ENCODE measurements at places on chromosomes 5 and 9. TPM values are rescaled to one million over a fixed set of nuclear protein-coding genes. Genes with fewer than 3 reads are reported as not detected.
A peak's percentile ranks its signal among the peaks of the same experiment; 100 is the strongest.

- no peak overlapping the region for H3K27ac ChIP-seq
- peaks cover 2% of the 10 kb centered on the region for H3K4me1 ChIP-seq
- no peaks in the 10 kb centered on the region for H3K36me3 ChIP-seq
- no peak overlapping the region for H3K4me3 ChIP-seq
- H3K27me3 ChIP-seq: peaks cover 4% of the 10 kb centered on the region
Observed at GRCh38 chr9:131107760-131108159, 11.4 kb downstream of the AIF1L start.

GRCh38 chr5:56148453-56148971 lies 84.6 kb downstream of the ANKRD55 start:
- H3K27me3 ChIP-seq: no peaks in the 10 kb centered on the region
- H3K36me3 ChIP-seq: no peaks in the 10 kb centered on the region
- DNase-seq: peak; percentile 48
- no peak overlapping the region for H3K4me3 ChIP-seq
- peaks cover 80% of the 10 kb centered on the region for H3K4me1 ChIP-seq
- H3K27ac ChIP-seq: no peak overlapping the region

GRCh38 chr5:135073761-135074345 lies 39.8 kb upstream of the PITX1 start:
- H3K27ac ChIP-seq: no peak overlapping the region
- no peaks in the 10 kb centered on the region for H3K36me3 ChIP-seq

GRCh38 chr9:92941861-92942260 lies 5.5 kb upstream of the FGD3 start:
- no peak overlapping the region for H3K27ac ChIP-seq
- peaks cover 9% of the 10 kb centered on the region for H3K4me1 ChIP-seq
- H3K36me3 ChIP-seq: no peaks in the 10 kb centered on the region
- no peak overlapping the region for H3K4me3 ChIP-seq
- H3K27me3 ChIP-seq: no peaks in the 10 kb centered on the region

GRCh38 chr9:96067004-96067403 lies 191.5 kb downstream of the ERCC6L2 start:
- H3K36me3 ChIP-seq: no peaks in the 10 kb centered on the region
- no peak for DNase-seq
- H3K4me3 ChIP-seq: no peak overlapping the region
- no peak overlapping the region for H3K27ac ChIP-seq
- H3K4me1 ChIP-seq: no peaks in the 10 kb centered on the region

DNA sequence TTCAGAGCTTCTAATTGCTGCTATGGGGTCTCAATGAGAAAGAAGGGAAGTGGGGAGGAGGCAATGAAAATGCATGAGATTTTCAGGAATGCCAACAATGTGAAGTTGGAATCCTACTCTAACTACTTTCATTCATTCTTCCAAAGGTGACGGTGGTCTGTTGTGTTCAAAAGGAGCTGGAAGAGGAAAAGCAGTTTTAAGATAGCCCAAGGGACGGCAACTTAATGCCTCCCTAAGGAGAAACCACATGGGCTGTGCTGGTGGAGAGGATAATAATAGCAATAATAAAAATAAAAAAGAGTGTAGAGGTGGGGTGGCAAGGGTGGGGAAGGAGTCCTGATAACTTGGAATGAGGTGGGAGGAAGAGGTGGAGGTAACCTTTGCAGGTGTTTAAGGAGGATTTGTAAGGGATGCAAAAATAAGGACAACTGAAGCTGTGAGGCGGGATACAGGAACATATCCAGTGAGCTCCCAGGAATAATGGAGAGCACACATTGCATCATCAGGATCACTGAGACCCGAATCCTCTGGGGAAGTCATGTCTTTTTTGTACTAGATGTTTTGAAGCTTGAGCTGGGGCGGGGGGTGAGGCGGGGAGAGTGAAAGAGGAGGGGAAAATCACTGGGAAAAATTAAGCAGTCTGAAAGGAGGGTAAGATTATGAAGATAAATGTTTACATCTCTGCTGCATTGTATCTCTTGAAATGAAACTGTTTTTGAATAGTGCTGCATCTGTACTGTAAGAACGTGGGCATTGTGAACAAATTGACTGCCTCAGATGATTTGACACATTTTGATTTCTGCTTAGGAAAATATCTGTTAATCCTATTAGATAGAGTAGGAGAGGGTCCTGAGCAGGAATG lies 120.1 kb upstream of the TMEM161B start:
- DNase-seq: no peak
- no peak overlapping the region for H3K27ac ChIP-seq
- no peak overlapping the region for H3K4me3 ChIP-seq

GRCh38 chr9:114169952-114170770 lies 14.8 kb downstream of the COL27A1 start:
- H3K27ac ChIP-seq: no peak overlapping the region
- DNase-seq: no peak
- no peak overlapping the region for H3K4me3 ChIP-seq
- H3K36me3 ChIP-seq: no peaks in the 10 kb centered on the region

DNA sequence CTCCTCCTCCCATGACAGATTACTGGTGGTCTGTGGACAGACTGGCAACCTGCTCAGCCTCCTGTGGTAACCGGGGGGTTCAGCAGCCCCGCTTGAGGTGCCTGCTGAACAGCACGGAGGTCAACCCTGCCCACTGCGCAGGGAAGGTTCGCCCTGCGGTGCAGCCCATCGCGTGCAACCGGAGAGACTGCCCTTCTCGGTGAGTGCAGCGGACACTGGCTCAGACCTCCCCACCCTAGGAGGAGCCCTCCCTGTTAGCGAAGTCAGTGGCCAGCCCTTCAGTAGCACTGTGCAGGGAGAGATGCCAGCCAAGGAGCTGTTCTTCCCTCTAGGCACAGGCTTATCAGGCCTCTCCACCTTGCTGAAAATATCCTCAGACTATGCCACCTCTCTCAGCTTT lies 143.5 kb downstream of the SAXO1 start:
- H3K36me3 ChIP-seq: no peaks in the 10 kb centered on the region
- H3K4me1 ChIP-seq: no peaks in the 10 kb centered on the region
- H3K4me3 ChIP-seq: no peak overlapping the region
- DNase-seq: no peak
- no peak overlapping the region for H3K27ac ChIP-seq

GRCh38 chr5:62029303-62029702 lies 276.7 kb upstream of the KIF2A start:
- H3K27me3 ChIP-seq: no peaks in the 10 kb centered on the region
- no peak for DNase-seq
- H3K27ac ChIP-seq: no peak overlapping the region
- H3K4me3 ChIP-seq: no peak overlapping the region

- no peak overlapping the region for H3K27ac ChIP-seq
- no peaks in the 10 kb centered on the region for H3K36me3 ChIP-seq
- DNase-seq: no peak
- peaks cover 22% of the 10 kb centered on the region for H3K4me1 ChIP-seq
- H3K27me3 ChIP-seq: no peaks in the 10 kb centered on the region
- H3K4me3 ChIP-seq: no peak overlapping the region
Observed at GRCh38 chr9:77927265-77927664, 104.3 kb downstream of the GNAQ start.

- no peaks in the 10 kb centered on the region for H3K4me1 ChIP-seq
- H3K36me3 ChIP-seq: no peaks in the 10 kb centered on the region
- no peak overlapping the region for H3K27ac ChIP-seq
- no peak for DNase-seq
- H3K4me3 ChIP-seq: no peak overlapping the region
Observed at GRCh38 chr9:76297721-76298239, 96.4 kb downstream of the RFK start.

DNA sequence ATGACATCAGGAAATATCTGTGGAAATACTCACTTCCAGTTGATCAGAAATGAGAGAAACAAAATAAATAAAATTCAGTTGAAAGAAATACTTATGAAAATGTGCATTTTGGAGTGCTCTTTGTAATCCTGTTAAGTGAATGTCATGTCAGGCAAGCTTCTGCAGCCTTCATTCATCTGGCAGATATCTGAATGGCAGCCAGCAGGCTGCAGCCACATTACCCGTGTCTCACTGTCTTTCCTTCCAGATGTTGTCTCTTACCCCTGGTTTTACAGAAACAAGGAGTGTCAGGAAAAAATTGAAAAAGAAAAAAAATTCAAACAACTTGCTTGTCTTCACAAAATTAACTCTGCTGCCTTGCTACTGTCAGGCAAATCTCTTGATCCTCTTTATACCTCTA lies 445.0 kb upstream of the RIOK2 start:
- no peaks in the 10 kb centered on the region for H3K36me3 ChIP-seq
- no peak overlapping the region for H3K4me3 ChIP-seq
- DNase-seq: no peak
- no peaks in the 10 kb centered on the region for H3K27me3 ChIP-seq
- H3K27ac ChIP-seq: no peak overlapping the region
- H3K4me1 ChIP-seq: no peaks in the 10 kb centered on the region

- no peak overlapping the region for H3K4me3 ChIP-seq
- no peak overlapping the region for H3K27ac ChIP-seq
- no peaks in the 10 kb centered on the region for H3K27me3 ChIP-seq
- H3K36me3 ChIP-seq: no peaks in the 10 kb centered on the region
- DNase-seq: no peak
- H3K4me1 ChIP-seq: no peaks in the 10 kb centered on the region
Observed at GRCh38 chr5:102069974-102070373, 226.1 kb downstream of the SLCO4C1 start.

DNA sequence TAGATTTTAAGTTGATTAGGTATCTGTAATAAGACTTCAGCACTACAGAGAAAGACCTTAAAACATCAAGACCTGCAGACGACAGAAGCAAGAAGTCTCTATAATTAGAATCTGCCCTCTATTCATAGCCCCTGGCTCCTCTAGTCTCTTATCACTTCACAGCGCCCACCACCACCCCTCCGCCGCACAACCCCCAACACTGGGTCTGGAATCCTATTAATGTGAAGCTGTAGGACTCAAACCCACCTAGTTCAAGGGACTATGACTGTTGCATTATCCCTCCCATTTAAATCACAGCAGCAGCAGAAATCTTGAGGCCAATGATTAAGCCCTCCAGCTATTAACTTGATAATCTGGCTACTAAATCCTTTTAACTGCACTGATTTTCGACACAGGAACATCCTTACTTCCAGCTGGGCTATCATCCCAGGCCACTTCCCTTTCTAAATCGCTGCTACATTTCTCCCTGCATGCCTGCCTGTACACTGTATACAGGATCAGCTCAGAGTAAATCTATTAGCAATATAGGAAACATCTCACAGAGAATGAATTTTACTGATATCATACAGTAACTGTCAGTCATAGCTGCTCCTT lies 159.5 kb upstream of the GRAMD2B start:
- no peak overlapping the region for H3K4me3 ChIP-seq
- DNase-seq: no peak
- H3K27ac ChIP-seq: no peak overlapping the region
- no peaks in the 10 kb centered on the region for H3K27me3 ChIP-seq
- no peaks in the 10 kb centered on the region for H3K36me3 ChIP-seq

DNA sequence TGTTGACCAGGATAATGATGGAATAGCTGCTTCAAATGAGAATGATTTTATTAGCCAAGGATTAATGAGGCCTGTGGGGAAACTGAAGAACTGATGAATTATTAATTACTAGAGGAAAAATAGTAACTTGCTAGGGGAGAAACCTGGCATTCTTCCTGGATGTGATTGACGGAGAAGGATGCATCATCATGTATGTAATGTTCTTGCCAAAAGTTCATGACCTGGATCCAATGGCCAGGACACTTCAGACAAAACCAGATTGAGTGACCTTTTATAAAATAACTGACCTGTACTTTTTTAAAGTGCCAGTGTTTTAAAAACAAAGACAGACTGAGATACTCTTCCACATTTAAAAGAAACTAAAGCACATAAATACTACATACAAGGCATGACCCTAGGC lies 23.7 kb downstream of the KIAA1191 start:
- H3K4me1 ChIP-seq: no peaks in the 10 kb centered on the region
- H3K27me3 ChIP-seq: no peaks in the 10 kb centered on the region
- no peak for DNase-seq
- peaks cover 7% of the 10 kb centered on the region for H3K36me3 ChIP-seq
- no peak overlapping the region for H3K27ac ChIP-seq
- no peak overlapping the region for H3K4me3 ChIP-seq

GRCh38 chr5:77973253-77973609 lies 197.1 kb upstream of the TBCA start:
- no peak overlapping the region for H3K27ac ChIP-seq
- H3K4me3 ChIP-seq: no peak overlapping the region

- DNase-seq: no peak
- no peaks in the 10 kb centered on the region for H3K36me3 ChIP-seq
- H3K4me3 ChIP-seq: no peak overlapping the region
Observed at GRCh38 chr5:98334946-98335345, 438.5 kb upstream of the RGMB start.

DNA sequence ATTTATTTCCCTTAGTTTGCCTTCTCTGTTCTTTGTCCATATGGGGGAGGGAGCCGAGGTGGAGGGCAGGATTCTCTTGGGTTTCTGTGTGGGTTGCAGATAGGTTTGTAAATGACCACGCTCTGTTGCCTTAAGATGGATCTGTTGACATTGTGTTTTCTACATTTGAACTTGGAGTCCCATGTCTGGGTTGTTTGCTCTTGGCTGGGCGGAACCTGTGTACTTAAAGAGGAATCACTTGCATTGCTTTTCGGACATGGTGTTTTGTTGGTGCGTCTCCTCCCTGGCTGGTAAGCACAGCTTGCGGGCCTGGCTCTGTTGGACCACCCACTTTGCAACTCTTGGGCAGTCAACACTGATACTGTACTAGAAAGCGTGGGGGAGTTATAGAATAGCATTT lies 45.9 kb downstream of the EHMT1 start:
- DNase-seq: no peak
- peaks cover 4% of the 10 kb centered on the region for H3K36me3 ChIP-seq
- no peaks in the 10 kb centered on the region for H3K27me3 ChIP-seq
- peaks cover 20% of the 10 kb centered on the region for H3K4me1 ChIP-seq
- H3K4me3 ChIP-seq: no peak overlapping the region

GRCh38 chr9:115098226-115098965 lies 19.6 kb downstream of the TNC start:
- DNase-seq: no peak
- H3K27ac ChIP-seq: no peak overlapping the region
- no peak overlapping the region for H3K4me3 ChIP-seq

GRCh38 chr9:13535141-13535540 lies 255.6 kb upstream of the MPDZ start:
- H3K4me3 ChIP-seq: no peak overlapping the region
- no peaks in the 10 kb centered on the region for H3K27me3 ChIP-seq
- H3K36me3 ChIP-seq: no peaks in the 10 kb centered on the region

GRCh38 chr5:10673017-10673389 lies 88.0 kb downstream of the DAP start:
- H3K4me3 ChIP-seq: no peak overlapping the region
- no peak overlapping the region for H3K27ac ChIP-seq
- H3K36me3 ChIP-seq: no peaks in the 10 kb centered on the region
- H3K4me1 ChIP-seq: no peaks in the 10 kb centered on the region
- DNase-seq: no peak
- H3K27me3 ChIP-seq: no peaks in the 10 kb centered on the region

The STKLD1 gene
- 2.1 TPM for total RNA-seq

The NFIB gene
- total RNA-seq: not detected

The FABP6 gene
- total RNA-seq: not detected

The KCNV2 gene
- total RNA-seq: not detected

The IL4 gene
- not detected for total RNA-seq

The FGD3 gene
- 256 TPM for total RNA-seq

The OBP2B gene
- total RNA-seq: not detected

The PNPLA7 gene
- 15.7 TPM for total RNA-seq

All from CD4-positive, alpha-beta memory T cell (primary cell).